ENCODE measurements at places on chromosomes 12 and 14.

GRCh38 chr12:14910090-14910915, 24.6 kb upstream of the MGP start:
- DNase-seq = no peak

- no peak for DNase-seq
These were observed 61.7 kb upstream of the C14orf180 start for GRCh38 chr14:104517867-104518266.

DNA sequence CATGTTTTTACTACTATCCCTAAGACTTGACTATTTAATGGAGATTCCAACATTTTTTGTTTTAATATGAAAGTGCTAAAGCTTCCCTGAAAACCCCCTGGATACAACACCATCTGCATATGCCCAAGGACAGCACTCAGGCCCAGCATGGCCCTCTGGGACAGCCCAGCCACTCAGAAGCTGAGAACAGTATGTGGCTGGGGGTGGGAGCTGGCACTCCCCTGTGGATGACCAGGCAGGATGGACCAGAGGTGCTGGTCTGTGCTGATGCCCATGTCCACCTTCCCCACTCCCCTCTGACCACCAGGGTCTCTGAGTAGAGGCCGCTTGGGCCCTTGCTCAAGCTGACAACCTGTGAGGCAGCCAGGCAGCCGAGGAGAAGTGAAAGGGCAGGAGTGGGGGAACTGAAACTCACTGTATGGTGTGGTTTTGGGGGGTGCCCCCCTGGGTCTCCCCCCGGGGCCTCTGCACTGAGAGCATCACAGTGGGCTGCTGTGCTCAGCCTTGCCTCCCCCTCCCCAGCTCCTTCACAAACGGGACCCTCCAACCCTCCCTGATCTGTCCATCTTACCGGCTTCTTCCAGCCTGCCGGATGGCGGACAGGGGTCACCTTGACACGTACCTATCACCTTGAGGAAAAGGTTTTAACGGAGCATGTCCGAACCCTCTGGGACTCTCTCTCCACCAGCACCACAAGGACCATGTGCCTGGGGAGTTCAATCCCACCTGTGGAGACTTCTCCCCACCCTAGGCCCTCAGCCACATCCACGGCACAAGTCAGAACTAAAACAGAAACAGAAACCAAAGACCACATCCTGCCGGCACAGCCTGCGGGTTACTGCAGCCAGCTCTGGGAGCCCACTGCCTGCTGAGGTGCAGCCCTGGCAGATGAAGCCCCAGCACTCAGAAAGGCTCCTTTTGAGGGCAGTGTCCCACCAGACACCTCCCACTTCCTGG, at the start of gene TMEM229B:
Gene TMEM229B (minus strand): TSS at position 785 of the 957 bp plus-strand sequence. CDS start 14,798 bp downstream, outside the sequence.
- no peak for DNase-seq

DNA sequence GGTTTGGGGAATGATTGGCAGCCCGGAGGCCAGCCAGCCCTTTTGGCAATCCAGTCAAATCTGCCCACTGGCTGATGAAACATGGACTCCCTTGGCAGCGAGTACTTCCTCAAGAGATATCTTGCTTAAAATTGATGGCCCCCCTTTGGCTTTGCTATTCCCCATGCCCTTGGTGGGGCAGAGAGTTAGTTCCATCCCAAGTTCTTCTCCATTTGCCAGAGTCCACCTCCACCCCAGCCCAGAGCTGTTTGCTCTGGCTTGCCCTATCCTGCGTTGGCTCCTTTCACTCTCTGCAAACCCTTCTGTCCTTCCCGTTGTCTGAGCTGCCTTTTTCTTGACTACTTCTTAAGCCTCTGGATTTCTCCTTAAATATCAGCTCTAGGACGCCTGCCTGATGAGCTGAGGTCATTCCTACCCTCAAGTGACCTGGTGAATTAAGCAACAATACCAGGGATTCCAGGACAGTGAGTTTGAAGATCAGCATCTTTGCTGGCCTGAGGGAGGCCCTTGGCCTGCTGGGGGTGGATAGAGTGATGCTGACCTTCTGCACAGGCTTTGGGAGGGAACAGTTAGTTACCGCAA, 212.0 kb downstream of the CACNA1C start:
- DNase-seq = no peak

DNA sequence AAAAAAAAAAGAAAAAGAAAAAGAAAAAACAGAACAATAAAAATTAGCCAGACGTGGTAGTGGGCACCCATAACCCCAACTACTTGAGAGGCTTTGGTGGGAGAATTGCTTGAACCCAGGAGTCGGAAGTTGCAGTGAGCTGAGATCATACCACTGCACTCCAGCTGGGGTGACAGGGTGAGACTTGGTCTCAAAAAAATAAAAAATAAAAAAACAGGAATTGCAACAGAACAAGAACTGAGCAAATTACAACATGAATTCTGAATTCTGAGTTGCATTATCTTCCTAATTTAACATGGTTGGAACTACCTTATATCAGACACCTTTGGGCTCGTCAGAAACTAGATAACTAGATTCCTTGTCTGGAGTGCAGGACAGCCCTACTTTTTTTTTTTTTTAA, 53.3 kb upstream of the NR2C1 start:
- DNase-seq = no peak

- no peak for DNase-seq
These were observed 125.0 kb downstream of the PIWIL1 start for GRCh38 chr12:130462558-130463274.

DNA sequence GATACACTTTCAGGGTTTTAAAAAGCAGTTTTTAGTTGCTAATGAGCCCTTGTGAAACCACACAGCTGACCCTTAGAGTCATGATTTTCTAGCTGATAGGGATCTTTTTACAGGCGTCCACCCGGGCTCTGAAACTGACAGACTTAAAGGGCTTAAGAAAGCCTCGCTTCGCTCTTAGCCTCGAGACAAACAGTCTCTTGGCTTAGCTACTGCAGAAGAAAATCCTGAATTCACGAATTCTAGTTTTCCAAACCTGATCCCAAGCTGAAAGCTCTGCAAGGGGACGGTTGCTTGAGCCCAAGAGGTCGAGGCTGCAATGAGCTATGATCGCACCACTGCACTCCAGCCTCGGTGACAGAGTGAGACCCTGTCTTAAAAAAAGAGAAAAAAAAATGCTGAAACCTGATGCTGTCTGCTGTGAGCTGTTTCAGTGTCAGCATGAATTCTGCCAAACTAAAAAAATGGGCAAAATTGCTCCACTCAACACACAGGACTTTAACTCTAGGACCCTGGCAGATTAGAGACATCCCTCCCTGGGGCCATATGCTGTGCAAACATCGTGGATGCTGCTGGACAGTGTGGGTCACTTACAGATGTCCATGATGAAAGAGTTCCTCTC, 3.1 kb upstream of the HPD start:
- DNase-seq = no peak

GRCh38 chr14:20415782-20416206, 2.5 kb upstream of the TEP1 start:
- DNase-seq = peak; percentile 17

DNA sequence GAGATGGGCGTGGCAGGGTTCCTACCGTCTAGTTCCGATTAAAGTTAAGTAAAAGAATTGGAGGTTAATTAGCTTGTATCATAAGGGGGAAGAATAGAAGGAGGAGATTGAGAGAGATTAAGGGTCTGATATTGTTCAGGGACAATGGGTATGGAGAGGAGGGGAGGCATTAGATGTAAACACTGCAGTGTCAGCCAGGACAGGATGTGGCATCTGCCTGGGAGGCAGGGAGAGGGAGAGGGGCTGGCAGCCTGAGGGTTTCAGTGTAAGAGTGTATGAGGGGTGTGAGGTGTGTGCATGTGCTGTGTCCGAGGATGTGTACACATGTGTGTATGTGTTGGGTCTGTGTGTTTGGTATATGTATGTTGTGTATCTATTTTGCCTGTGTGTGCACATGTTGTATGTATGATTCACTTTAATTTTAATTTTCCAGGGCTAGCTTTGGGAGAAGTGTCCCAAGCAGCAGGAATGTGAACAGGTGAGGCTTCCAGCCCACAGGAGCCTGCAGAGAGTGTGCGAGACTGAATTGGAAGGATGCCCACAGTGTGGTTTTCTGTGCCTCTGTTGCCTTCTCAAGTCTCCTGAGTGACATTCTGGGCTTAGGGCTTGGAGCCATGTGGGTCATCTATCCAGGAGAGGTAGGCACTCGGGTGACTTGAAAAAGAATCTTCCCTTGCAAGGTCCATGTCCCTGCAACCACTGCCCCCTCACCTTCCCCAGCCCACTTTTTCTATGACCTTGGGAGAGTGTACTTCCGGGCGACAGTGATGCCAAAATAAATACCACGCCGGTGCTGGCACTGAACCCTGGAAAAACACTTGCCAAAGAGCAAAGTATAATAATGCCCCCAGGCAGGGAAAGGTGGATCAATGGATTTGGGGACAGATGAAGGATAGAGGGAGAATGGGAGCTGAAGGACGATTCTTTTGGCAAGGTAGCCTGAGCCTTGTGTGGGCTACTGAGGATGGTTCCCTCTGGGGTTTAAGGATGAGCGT, 36.8 kb upstream of the DCD start:
- DNase-seq = no peak

DNA sequence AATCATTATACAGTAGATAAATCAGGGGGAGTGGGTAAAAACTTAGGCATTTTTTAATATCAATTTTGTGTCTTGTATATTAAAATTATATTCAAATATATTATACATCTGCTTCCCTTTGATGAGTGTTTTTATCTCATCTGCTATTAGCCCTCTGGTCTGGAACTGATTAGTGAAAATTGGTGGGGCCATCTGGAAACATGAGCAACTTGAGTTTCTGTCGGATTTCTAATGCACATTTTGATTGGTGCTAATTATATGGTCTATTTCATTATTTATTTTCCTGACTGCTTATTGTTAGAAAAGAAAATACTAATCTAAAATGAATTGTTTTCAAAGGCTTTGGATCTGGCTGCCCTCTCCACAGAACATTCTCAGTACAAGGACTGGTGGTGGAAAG, 28.2 kb downstream of the TTC8 start:
- DNase-seq = no peak

- DNase-seq = no peak
These were observed 22.9 kb downstream of the DICER1 start for GRCh38 chr14:95134304-95134933.

GRCh38 chr12:11500188-11500860, 105.0 kb upstream of the PRB2 start:
- peak; percentile 98 for DNase-seq

- DNase-seq = no peak
These were observed 129.7 kb upstream of the GRIP1 start for GRCh38 chr12:66808606-66809005.

GRCh38 chr12:3073438-3074250, 3.5 kb upstream of the TSPAN9 start:
- peak; percentile 94 for DNase-seq

- no peak for DNase-seq
These were observed 9.0 kb upstream of the SIX1 start for GRCh38 chr14:60658211-60658690.

DNA sequence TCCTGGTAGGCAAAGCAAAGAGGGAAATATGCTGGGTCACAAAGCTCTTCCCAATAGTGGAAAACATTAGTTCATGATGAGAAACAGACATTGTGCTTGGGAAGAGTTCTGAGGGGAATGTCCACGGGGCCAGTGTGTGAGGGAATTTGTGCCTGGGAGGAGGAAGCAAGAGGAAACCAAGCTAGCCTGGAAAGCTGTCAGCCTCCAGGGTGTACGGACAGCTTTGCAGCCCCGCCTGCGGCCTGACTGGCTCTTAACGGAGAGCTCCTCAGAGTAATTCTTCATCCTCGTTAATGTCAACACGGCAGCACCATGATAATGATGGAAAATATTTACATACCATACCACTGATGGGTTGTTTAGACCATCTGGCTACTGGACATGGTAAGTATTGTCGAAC, 32.4 kb downstream of the PITPNM2 start:
- no peak for DNase-seq

DNA sequence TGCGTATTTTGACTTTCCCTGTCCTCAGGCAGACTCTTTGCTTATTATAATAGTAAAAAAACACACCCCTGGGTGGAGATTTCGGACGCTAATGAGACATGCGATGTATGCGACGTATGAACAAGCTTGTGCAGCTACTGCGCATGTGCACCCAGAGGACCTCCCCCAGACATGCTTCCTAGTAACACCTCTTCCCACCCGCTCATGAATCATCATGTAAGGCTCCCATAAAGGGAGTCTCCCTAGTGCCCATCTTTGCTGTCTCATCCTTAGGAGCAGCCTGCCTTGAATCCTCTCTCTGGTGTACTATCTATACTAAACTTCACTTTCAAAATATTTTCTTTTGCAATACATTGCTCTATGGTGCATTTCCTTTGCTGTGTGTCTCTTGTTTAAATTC, 210.1 kb downstream of the TMEM132D start:
- DNase-seq = no peak

- peak; percentile 58 for DNase-seq
These were observed 211.1 kb upstream of the RGS6 start for GRCh38 chr14:71720978-71721624.

GRCh38 chr14:64704143-64704742, at the start of gene PLEKHG3:
PLEKHG3 (plus strand) TSS chr14:64704424; CDS start chr14:64727632, 23,208 bp downstream.
- DNase-seq = peak; percentile 74

DNA sequence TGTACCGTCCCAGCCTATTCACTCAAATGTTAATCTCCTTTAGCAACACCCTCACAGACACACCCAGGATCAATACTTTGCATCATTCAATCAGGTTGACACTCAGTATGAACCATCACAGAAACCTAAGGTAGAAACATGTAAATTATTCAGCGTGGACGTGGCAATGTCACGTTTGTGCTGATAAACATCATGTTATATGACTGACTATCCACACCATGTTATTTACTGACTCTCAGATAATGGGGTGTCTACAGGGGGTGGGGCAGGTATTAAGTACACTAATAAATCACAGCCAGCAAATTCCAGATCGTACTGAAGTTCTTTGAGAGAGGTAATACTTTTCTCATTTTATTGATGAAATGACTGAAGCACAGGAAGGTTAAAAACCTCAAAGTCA, 280.0 kb downstream of the C12orf75 start:
- no peak for DNase-seq

DNA sequence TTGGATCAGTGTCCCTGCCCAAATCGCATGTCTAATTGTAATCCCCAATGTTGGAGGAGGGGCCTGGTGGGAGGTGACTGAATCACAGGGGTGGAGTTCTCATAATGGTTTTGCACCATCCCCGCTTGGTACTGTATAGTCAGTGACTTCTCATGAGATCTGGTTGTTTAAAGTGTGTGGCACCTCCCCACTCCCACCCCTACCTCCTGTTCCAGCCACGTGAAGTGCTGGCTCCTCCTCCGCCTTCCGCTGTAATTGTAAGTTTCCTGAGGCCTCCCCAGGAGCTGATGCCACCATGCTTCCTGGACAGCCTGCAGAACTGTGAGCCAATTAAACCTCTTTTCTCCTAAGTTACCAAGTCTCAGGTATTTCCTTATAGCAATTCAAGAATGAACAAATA, 67.2 kb downstream of the FERMT2 start:
- DNase-seq = no peak

DNA sequence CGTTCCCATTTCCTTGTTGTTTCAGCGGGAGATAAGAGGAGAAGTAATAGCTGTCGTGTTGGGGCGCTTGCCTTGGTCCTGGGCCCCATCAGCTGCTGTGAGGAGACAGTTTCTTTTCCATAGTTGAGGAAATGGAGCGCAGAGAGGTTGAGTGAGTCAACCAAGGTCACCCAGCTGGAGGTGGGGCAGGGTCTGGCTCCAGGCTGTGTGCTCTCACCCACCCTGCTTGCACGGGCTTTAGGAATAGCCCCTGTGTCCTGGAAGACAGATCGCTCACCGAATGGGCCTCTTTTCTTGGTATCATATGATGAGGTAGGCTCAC, 165.7 kb upstream of the RTL1 start:
- DNase-seq = no peak
